ENCODE measurements at places on chromosomes 11 and 22. TPM values are rescaled to one million over a fixed set of nuclear protein-coding genes. Genes with fewer than 3 reads are reported as not detected.

RIC3 gene
- total RNA-seq = not detected

CARD16 gene
- total RNA-seq = 2.0 TPM

PNPLA3 gene
- 5.3 TPM for total RNA-seq

TIMP3 gene
- 876 TPM for total RNA-seq

KCNK7 gene
- 0.30 TPM for total RNA-seq

PRDX5 gene
- total RNA-seq = 330 TPM

KRTAP5-1 gene
- total RNA-seq = not detected

WNT11 gene
- total RNA-seq = 0.37 TPM

OR51T1 gene
- total RNA-seq = not detected

SAA1 gene
- not detected for total RNA-seq

NRXN2 gene
- total RNA-seq = 6.4 TPM

MMP26 gene
- total RNA-seq = not detected
